ENCODE measurements at places on chromosomes 1 and 21.

DNA sequence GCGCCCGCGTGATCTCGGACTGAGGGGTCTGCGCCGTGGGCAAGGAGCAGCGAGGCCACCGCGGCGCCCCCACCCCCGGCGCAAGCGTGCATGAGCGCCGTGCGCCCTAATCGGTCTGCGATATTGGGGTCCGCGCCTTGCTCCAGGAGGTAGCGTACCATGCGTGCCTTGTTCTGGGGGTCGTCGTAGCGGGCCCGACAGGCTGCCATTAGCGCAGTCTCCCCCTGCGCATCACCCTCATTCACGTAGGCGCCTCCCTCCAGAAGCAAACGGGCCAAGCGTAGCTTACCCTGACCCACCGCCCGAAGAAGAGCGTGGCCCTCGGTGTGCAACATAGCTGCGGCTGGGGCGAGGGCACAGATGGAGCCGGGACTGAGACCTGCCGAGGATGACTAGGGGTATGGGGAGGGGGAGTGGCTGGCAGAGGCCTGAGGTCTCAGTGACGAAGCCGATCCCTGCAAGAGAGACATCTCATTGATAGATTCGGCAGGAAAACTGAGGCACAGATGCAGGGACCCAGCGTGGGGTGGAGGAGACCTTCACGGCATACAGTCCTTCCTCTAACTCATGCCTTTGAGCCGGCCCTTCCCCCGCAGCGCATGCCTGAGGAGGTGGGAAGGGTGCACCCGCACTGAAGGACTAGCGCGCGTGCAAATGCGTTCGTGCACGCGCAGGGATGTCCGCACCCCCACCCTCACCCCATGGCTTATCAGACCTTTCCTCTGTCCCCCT lies 2.8 kb downstream of the ANKRD34A start:
- DNase-seq, result no peak

DNA sequence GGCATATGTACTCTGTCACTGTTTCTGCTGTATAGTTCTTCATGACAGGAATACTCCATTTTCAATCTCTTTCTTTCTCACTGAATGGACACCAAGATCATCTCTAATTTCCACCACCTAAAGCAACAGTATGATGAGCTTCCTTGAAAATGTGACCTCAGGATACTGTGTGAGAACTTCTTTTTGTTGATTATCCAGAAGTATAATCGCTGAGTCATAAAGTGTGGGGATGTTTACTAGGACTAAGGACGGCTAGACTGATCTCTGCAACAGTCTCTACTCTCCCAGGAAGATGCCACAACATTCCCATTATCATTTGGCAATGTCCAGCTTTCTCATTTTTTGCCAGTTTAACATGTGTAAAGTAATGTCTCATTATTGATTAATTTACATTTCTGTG lies 70.3 kb downstream of the TNFSF18 start:
- DNase-seq, result no peak

- DNase-seq, result no peak
These were observed 28.9 kb upstream of the APP start for GRCh38 chr21:26199456-26199855.

- peak; percentile 51 for DNase-seq
These were observed 28.2 kb downstream of the VAV3 start for GRCh38 chr1:107936498-107937481.

DNA sequence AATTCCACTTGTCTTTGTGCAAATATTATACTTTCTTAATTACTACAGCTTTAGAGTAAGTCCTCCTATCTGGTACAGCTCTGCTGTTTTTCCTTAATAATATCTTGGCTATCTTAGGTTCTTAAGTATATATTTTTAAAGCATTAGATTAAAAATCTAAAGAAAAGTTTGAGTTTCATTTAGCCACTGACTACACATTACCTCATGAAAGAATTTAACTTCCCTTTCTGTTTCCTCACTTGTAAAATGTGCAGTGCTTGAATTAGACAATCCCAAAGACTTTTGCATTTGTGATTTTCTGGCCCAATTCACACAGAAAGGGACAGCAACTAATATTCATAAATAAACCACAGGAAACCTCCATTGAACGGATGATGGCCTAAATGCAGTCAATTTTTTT lies 126.4 kb upstream of the SAMSN1 start:
- no peak for DNase-seq

DNA sequence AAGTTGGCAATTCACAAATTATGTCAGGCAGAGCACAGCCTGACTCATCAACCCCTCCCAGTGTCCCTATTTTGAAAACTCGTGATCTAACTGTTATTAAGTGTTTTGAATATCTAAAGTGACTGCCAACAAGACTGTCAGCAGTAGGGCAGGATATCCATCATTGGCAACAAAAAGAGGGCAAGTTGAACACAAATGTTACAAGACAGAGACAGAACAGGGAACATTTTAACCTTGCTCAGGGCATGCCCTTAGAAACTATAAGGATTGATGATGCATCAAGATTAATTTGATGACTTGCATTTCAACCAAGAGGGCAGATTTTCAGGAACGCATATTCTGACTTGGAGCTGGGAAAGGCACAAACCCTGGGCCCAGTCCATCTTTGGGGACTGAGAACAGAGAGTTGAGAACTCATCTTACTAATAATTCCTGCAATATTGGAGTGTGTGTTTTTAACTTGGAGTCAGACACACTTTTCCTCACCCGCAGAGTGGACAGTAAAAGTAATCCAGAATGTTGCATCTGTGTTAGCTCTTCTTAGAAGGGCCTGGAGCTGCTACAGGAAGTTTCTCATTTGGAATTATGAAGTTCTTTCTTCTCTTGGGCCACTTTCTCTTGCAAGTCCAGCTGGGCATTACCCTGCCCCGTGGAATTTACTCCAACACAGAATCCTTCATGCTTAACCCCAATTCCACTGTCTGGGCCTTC lies 317.2 kb downstream of the LTN1 start:
- no peak for DNase-seq

- no peak for DNase-seq
These were observed 24.3 kb downstream of the PER3 start for GRCh38 chr1:7808253-7808844.

GRCh38 chr1:225735252-225736149 lies 42.1 kb upstream of the SRP9 start:
- no peak for DNase-seq

DNA sequence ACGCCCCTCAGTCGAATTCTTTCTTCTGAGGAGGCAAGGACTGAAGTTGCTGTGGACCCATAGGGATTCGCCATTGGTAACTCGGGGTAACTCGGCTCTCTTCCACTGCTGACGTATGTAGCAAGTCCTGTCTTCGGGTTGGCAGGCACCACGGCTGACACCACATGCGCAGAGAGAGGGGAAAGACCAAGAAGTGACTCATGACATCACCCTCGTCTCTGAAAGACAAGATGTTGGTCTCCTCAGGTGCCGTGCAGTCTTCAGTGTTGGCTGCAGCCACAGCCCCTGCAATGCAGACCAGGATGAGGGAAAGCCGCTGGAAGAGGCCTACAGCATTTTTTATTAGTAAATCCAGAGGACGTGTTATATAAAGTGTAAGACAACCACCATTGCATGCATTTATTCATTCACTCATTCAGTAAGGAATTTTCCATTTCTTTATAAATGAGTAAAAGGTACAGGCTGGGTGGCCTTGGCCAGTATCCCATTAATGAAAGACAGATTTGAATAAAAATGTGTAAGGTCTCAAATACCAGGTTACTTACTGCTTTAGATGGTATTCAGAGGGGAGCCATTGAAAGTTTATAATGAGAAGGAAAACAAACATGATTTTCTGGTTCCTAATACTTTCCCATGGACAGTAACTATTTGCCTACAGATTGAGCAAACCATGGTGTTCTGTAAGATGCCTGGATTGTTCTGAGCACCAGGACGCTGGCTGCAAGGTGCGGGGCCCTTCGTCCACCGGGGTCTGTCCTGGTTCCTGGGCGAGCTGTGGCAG lies 50.7 kb upstream of the IRF2BP2 start:
- no peak for DNase-seq

GRCh38 chr21:26776310-26777021 lies 68.7 kb downstream of the ADAMTS1 start:
- no peak for DNase-seq

DNA sequence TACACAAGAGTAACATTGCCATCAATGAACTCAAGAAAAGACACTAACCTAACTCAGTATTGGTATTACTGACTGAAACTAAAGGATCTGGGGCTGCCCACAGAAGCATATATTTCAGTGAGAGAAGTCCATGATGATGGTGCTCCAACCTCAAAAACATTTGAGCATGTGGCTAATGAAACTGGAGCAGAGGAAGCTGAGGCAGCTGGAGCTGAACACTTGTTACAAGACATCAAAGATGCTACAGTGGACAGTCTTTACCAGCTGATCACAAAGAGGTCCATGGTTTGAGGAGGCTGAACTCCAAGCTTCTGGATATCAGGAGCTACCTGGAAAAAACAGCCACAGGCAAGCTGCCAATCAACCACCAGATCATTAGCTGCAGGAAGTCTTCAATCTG lies 42.2 kb upstream of the TTC39A start:
- DNase-seq, result no peak

- DNase-seq, result no peak
These were observed 20.6 kb downstream of the SPOCD1 start for GRCh38 chr1:31795096-31795675.

All from stimulated activated CD4-positive, alpha-beta T cell treated with anti-CD3 and anti-CD28 coated beads, Interleukin-2, amount 100 ng/mL, for 48 hours (primary cell).